ENCODE measurements at places on chromosomes 13 and 19.

GRCh38 chr19:32813862-32814425, 55.6 kb downstream of the SLC7A9 start:
- no peak for DNase-seq

DNA sequence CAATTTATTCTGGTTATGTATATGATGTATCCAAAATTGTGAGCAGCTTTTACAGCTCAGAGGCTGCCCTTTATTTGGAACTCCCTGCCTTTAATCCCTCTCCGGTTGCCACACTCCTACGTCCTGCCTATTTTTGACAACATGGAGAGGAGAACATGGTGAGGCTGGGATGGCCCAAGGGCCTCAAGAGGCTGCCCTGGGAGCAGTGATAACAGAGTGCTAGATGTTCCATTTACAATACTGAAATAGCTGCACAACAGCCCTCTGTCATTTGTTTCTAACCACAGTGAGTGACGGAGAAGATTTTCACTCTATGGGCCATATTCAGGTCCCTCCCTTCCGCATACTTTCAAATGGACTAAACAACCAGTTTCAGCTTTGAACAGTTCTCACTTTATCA, 33.4 kb downstream of the STARD13 start:
- no peak for DNase-seq

GRCh38 chr19:17803264-17803896, 8.4 kb downstream of the B3GNT3 start:
- DNase-seq: peak; percentile 9

GRCh38 chr19:47741544-47742140, 3.7 kb upstream of the NOP53 start:
- DNase-seq: no peak

- no peak for DNase-seq
Observed at GRCh38 chr13:100458673-100459072, 129.9 kb downstream of the GGACT start.

DNA sequence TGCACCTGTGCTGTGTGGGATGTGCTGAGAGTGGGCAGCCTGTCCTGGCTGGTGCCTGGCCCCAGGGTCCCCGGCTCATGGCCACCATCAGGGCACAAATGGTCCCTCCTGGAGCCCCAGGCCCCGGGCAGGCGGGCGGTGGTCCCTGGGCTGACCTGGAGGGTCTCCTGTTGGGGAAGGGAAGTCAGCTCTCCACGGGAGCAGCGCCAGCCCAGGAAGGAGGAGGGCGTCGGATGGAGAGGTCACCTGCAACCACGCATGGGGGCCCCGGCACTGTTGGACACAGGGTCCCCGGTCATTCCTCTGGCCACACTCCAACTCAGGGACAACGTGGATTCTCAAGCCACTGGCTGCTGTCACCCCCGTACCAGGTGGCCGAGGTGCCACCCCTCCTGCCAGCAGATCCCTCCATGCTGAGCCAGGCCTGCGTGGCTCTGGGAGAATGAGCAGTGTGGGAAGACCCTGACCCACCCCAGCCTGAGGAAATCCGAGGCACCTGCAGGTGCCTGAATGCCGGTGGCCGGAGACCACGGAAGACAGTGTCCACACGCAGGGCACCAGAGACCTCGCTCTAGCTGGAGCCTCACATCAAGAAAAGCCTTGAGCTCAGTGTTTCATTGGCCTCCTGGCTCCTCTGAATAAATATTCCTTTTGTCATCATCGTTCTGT, 13.5 kb downstream of the LMNB2 start:
- no peak for DNase-seq

DNA sequence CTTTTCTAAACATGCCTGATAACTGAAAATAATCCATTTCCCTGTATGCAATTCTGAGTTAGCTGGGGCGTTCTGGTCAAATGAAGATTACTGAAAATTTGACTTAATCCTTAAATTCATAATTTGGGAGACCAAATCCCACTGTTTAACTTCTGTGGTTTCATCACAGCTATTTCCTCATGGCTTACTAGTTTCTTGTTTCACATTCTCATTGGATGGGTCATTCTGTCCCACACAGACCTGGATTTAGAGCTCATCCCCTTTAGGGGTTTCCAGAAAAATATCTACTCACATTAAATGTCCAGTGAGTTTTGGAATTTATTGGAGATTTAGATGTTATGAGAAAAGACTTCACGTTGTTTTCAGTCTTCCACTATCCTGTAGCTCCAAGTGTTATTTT, 709.3 kb upstream of the KLHL1 start:
- no peak for DNase-seq

GRCh38 chr19:34493649-34494044, 12.1 kb downstream of the WTIP start:
- no peak for DNase-seq

DNA sequence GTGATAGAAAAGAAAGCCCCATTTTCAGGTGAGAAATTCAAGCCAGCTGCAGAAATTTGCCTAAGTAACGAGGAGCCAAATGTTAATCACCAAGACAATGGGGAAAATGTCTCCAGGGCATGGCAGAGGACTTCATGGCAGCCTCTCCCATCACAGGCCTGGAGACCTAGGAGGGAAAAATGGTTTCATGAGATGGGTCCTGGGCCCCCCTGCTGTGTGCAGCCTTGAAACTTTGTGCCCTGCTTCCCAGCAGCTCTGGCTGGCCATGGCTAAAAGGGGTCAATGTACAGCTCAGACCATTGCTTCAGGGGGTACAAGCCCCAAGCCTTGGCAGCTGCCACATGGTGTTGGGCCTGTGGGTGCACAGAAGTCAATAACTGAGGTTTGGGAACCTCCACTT, 9.9 kb downstream of the N4BP2L1 start:
- DNase-seq: no peak

DNA sequence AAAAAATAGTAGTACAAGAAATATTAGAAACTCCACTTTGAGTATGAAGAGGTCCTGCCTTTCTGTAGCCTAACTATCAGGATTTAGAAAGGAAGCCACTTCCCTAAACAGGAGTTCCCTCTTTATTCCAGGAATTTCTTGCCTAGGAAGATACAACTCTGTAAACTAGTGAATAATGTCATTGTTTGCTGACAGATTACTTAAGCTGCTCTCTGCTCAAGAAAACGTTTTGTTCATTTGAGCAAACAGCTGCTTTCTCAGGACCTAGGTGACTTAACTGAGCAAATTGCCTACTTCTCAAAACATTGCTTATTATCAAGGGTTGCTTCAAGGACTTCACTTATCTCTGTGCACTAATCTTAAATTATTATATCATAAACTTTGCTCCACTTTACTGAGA, 1419.4 kb upstream of the SLC10A2 start:
- no peak for DNase-seq

GRCh38 chr13:20869540-20869939, 33.0 kb downstream of the XPO4 start:
- no peak for DNase-seq

DNA sequence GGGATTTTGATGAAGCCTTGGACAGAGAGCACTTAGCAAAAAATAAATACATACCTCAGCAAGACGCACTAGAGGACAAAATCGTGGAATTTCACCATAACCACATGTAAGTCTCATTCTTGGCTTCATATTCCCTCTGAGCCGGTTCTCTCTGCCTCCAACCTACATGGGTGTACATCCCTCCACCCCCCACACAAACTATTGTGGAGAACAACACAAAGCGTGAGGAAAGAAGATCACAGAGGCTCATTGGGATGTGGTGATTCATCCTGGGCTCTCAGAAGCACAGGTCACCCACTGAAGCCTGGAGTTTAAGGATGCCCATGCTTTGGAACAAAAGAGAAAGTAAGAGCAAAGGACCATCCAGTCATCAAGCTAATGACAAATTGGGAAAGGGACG, 192.2 kb downstream of the STK24 start:
- DNase-seq: no peak

- DNase-seq: no peak
Observed at GRCh38 chr13:109231888-109232287, 554.5 kb downstream of the IRS2 start.

DNA sequence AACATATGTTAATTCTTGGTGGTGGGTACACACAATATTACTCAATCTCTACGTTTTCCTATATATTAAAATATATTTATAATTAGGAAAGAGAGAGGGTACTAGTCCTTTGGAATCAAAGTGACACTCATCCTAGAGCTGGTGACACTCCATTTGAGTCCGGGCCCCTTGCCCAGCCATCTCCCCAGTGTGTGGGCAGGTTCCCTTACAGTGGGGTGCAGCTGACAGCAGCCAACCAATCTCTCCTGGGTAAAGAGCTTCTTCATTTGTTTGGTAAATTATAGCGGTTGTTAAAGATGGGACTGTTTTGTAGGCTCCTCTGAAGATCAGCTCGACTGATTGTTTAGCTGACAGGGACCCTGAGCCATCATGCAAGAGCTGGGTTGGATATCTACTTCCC, 37.2 kb upstream of the RGCC start:
- no peak for DNase-seq

GRCh38 chr19:54691582-54692297, 29.0 kb downstream of the LILRB4 start:
- DNase-seq: no peak

- DNase-seq: no peak
Observed at GRCh38 chr19:37954421-37954874, 47.4 kb downstream of the SIPA1L3 start.

DNA sequence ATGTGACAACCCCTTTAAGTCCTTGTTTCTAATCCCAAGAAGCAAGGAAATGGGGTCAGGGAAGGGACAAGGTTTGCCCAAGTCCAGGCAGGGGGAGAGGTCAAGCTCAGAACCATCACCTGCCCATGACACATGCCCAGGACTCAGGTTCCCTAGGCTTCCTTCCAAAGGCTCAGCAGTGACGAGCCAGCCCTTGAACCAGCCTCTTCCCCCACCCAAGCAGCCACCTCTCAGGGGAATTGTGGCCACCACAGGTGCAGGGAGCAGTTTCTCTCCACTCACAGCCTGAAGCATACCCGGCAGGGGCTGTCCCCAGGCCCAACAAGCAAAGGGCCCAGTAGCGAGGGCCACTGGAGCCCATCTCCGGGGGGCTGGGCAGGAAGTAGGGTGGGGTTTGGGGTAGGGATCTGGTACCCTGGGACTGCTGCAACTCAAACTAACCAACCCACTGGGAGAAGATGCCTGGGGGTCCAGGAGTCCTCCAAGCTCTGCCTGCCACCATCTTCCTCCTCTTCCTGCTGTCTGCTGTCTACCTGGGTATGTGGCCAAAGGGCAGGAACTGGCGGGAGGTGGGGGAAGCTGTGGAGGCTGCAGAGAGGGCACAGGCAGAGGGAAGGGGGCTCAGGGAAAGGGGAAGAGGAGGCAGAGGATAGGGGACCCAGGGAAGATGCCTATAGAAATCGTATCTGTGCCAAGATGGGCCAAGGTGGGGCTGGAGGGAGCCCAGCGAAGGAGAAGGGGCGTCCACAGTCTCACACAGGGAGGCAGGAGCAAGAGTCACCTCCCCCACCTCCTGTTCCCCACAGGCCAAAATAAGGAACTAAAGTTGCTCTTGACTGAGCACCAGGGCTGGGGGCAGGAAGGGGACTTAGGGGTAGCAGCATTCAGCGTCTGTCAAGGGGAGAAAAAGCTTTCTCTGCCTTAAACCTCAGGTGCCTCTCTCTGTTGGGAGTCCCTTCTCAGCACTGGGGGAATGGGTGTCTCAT, at the start of gene CD79A:
TSS of gene CD79A (plus strand) at position 433 of the 986 bp plus-strand sequence. CDS start at position 459, 26 bp downstream.
- DNase-seq: no peak

Measured in activated T-helper 1 cell treated with anti-CD3 and anti-CD28 coated beads, Interleukin-12 subunit alpha, Interleukin-12 subunit beta, Interleukin-2, Interleukin-4 antibody, amounts not matched to agents 30 ng/mL and 10 ng/mL and 1 ng/mL, durations not matched to agents 14 hours and 24 hours and 36 hours (primary cell).